ENCODE measurements at places on chromosomes 12 and 14. TPM values are rescaled to one million over a fixed set of nuclear protein-coding genes. Genes with fewer than 3 reads are reported as not detected.

DNA sequence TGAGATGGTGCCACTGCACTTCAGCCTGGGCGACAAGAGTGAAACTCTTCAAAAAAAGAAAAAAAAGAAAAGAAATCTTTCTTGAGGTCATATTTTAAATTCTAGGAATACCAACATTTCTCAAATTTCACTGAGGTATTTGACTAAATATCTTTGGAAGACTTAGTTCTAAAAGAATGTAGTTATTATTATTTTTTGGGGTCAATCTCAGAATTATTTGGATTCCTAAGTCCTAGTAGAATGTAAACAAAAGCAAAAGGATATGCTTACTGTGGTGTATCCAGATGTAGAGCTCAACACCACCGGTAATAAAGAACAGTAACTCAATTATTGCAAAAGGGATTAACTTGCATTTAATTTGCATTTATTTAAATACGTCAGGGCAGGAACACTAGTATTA is 25.0 kb downstream of the PRICKLE1 start:
- no peak for DNase-seq
- H3K36me3 ChIP-seq = no peaks in the 10 kb centered on the region
- no peak overlapping the region for H3K4me3 ChIP-seq
- H3K4me1 ChIP-seq = no peaks in the 10 kb centered on the region
- H3K27me3 ChIP-seq = peaks cover 4% of the 10 kb centered on the region

GRCh38 chr12:53738406-53739213 is 11.4 kb upstream of the CALCOCO1 start:
- no peak overlapping the region for H3K4me3 ChIP-seq
- peaks cover 23% of the 10 kb centered on the region for H3K4me1 ChIP-seq
- no peaks in the 10 kb centered on the region for H3K36me3 ChIP-seq
- no peak overlapping the region for H3K27ac ChIP-seq
- peaks cover 56% of the 10 kb centered on the region for H3K27me3 ChIP-seq
- peak; percentile 24 for DNase-seq

- no peaks in the 10 kb centered on the region for H3K27me3 ChIP-seq
- DNase-seq = no peak
- H3K4me3 ChIP-seq = no peak overlapping the region
Observed at GRCh38 chr14:42929806-42930480, 1323.3 kb downstream of the LRFN5 start.

Gene NRL
- total RNA-seq = 2.8 TPM

Gene BRAP
- 23.7 TPM for total RNA-seq

Gene RNASE1
- not detected for total RNA-seq

Gene DPY19L2
- total RNA-seq = 0.84 TPM

Gene RFLNA
- total RNA-seq = not detected
